Muscle of back (tissue), 13 donors: ENCODE measurements at places on chromosomes 4 and X. TPM values are rescaled to one million over a fixed set of nuclear protein-coding genes. Genes with fewer than 3 reads are reported as not detected.

GRCh38 chr4:163344147-163345125 lies 744 bp downstream of the NPY5R start:
- peak; percentile 14 for DNase-seq

DNA sequence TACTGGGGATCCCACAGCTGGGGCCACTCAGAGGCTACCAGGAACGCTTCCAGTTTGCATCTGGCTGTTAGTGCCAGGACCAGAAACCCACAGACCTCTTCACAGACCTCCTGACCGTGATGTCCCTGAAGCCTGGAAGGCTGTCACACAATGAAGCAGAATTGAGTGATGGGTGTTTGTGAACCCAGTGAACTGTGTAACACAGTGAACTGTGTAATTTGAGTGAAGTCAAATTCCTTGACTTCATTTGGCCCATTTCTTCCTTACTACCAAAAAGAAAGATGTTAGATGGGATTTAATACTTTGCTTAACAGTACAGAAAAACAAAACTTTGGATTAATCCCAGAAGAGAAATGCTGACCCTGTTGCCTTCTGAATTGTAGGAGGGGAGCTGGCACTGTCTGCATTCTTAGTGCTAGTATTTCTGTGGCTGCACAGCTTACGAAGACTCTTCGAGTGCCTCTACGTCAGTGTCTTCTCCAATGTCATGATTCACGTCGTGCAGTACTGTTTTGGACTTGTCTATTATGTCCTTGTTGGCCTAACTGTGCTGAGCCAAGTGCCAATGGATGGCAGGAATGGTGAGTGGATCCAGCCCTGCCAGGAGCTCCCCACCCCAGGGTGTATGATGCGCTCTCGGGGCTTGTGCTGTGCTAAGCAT lies 17.8 kb downstream of the SRD5A3 start:
- DNase-seq, result no peak

The ZNF157 gene
- 0.15 TPM for polyA plus RNA-seq

DNA sequence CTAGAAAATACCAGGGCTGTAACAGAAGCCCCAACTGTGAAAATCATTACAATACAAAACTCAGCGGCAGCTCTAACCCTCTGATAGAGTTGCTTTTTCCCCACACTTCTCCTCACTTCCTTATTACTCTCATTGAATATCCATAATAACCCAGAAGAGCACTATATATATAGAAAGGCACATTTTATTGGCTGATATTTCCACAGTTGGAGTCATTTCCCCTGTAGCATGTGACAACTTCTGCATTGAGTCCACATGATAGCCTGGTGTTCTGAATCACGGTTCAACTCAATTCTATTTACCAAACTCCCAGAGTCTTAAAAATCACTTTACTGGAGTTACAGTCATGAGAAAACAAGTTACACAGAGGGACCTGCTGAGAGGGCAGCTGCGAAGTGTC lies 46.6 kb upstream of the NWD2 start:
- no peak for DNase-seq

- DNase-seq, result no peak
Measured at GRCh38 chrX:49910344-49910743, 12.1 kb upstream of the CLCN5 start.
